ENCODE measurements at places on chromosomes 7 and 10.

- peak; percentile 65 for DNase-seq
These were observed 373.1 kb downstream of the THSD7A start for GRCh38 chr7:11458736-11459483.

DNA sequence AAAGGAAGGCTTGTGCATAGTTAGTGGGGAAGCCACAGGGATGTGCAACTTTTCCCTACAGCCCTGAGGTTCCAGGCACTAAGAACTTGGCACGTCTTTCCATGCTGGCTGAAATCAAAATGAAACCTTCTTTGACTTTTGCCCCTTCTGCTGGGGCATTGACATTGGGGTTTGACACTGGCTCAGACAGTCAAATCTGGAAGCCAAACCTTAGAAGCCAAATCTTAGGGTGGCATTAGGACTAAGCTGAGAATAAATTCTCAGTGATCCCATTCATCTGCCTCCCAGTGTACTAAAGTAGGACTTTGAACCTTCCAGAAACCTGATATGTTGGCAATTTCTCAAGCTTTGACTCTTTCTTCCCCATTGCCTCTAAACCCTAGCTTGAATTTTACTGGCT is 31.3 kb upstream of the INSYN2A start:
- no peak for DNase-seq

DNA sequence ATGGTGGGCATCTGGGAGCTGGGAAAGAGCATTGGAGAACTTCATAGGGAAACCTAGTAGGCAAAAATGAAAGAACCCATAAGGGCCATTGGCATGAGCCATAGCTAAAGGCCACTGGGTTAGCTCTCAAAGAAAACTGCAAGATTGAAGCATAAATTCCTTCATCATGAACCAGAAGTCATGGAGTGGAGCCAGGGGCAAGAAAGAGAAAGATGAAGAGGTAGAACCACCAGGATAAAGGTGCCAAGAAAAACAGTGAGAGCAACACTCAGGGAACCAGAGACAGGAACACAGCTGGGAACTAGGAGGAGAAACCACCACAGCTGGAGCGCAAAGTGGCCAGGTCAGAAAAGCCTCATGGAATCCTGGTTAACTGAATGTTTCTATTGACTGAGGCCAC is 11.5 kb upstream of the SGMS1 start:
- no peak for DNase-seq

- DNase-seq, result no peak
These were observed 2.2 kb upstream of the INPP5F start for GRCh38 chr10:119723624-119724023.

GRCh38 chr10:89029181-89029580 is 38.6 kb downstream of the FAS start:
- DNase-seq, result no peak

- no peak for DNase-seq
These were observed 48.1 kb downstream of the SDK1 start for GRCh38 chr7:3349126-3349525.

DNA sequence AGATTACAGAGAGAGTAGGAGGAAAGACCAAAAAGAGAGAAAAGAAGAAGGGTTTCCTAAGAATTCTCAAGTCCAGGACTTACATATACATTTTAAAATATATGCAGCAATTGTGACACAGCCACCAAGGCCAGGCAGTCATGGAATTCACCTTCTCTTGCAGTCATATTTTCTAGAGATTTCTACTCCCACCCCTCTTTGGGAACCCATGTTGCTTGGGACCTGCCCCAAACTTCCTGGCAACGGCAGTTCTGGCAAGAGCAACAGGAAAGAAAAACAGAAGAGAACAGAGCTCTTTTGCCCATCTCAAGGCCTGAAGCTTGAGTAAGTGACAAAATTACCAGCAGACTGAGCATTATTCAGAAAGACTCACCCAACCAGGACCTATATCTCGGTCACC is 128.3 kb upstream of the ASAH2 start:
- no peak for DNase-seq

- no peak for DNase-seq
These were observed 519 bp upstream of the ZNF655 start for GRCh38 chr7:99557940-99558305.

GRCh38 chr10:98415731-98416119 is 743 bp upstream of the PYROXD2 start:
- no peak for DNase-seq

DNA sequence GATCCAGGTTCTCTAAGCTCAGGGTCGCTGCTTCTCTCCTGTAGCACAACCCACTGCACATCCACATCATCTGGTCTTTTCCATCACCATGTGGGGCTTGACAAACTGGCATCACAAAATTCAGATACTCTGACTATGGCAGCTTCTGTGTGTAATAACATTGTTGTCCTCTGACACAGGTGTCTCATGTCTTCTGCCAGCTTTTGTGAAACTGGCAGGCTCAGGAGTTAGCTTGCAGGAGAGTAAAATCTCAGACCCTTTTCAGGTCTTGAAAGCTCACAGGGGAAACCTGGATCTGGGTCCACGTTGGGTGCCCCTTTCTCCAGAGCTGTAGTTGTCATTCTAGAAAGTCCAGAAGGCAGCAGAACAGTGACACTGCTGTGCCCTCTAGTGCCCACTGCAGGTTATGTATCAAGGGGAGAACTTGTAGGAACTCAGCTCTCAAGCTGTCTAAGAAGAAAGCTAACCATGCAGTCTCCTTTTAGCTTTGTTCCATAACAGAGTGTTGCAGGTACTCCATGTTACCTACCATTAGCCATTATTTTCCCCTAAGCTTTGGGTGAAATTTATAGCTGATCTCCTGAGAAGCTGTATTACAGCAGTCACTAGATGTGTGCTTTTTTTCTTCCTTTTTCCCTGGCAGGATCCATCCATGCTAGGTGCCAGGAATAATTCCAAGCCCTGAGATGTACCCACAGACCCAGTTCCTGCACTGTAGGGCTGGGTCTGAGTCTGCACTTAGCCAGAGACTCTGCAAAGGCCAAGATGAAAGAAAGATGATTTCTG is 102.7 kb downstream of the ZNF248 start:
- no peak for DNase-seq

DNA sequence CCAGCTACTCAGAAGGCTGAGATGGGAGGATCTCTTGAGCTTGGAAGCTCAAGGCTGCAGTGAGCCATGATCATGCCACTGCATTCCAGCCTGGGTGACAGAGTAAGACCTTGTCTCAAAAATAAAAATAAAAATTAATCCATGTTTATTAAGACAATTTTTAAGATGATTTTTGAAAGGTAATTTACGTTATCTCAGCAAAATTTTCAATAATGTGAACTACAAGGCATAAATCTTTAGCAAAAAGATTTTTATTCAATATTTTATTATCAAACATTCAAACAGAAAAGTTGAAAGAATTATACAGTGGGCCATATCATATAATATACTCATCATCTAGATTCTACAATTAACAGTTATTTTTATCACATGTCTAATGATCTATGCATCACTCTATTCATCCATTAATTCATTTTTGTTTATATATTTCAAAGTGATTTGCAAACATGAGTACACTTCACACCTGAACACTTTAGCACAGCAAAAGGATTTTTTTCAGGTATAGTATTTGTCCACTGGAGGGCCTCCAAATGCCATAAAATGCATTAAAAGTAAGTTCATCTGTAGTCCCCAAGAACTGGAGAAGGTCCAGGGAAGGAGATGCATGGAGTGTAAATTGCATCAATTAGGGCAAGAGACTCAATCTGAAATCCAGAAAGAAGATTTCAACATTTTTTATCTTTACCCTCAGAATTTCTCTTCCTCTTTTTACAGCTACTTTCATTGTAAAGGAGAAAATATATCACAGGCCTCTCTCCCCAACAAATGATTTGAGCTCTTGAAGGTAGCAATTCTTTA is 38.6 kb upstream of the RSBN1L start:
- DNase-seq, result peak; percentile 9

DNA sequence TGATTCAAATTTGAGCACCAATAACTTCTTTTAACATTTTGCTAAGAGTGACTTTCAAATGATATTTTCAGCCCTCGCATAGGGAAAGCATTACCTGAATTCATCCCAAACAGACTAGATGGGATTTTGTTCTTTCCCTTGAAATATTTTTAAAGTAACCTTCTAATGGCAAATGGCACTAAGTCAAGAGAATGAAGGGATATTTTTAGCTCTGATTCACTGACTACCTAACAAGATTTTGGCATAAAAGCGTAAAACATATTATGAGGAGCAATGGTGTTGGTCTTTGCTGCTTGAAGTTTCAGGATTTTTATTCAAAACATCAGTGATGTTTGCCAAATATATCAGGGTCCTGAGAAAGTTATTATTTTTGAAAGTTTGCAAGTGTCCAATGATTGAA is 290.3 kb downstream of the CDK14 start:
- no peak for DNase-seq

GRCh38 chr7:45435131-45435530 is 139.0 kb upstream of the ADCY1 start:
- no peak for DNase-seq

GRCh38 chr7:133528796-133529195 is 275.9 kb downstream of the EXOC4 start:
- no peak for DNase-seq

- DNase-seq, result no peak
These were observed 12.8 kb upstream of the RPEL1 start for GRCh38 chr10:103232772-103233488.

- no peak for DNase-seq
These were observed 205.2 kb upstream of the SHH start for GRCh38 chr7:156017431-156017830.

GRCh38 chr10:128744811-128745305 is 618.6 kb upstream of the MKI67 start:
- no peak for DNase-seq

DNA sequence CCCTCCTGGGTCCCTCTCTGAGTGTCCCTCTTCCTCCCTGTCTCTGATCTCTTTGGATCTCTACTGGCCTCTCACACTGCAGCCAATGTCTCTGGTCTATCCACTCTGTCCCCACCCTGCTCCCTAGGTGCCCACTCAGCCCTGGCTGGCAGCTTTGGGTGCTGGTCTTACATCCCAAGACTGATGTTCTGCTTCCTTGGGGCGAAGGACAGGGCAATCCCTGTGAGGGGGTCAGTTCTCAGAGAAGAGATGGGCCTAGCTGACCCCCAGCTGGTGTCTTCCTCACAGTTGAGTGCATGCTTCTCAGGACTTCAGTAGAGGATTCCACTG is 51.7 kb upstream of the CAMK2B start:
- no peak for DNase-seq
